ENCODE measurements at places on chromosomes 3 and 15.

GRCh38 chr3:185316740-185317412, 46.1 kb upstream of the MAP3K13 start:
- DNase-seq = no peak

- DNase-seq = peak; percentile 33
These were observed 47.4 kb downstream of the CLSTN2 start for GRCh38 chr3:139982404-139982803.

- no peak for DNase-seq
These were observed 7.4 kb downstream of the SLC38A3 start for GRCh38 chr3:50212502-50212901.

DNA sequence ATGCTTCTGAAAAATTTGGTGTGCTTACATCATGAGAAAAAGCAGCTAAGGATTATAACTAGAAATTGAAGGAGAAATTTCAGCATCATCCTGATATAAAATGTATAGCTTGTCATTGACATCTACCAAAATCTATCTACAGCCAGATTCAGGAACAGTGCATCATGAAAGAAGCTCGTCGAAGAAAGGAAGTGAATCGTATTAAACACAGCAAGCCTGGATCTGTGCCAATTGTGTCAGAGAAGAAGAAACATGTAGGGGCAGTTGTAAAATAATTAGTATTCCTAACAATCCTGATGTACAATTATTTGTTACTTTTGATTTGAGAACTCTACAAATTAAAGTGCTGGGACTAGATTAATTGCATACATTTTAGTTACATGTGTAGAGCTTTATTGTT, 37.2 kb downstream of the AP4E1 start:
- DNase-seq = no peak

- DNase-seq = no peak
These were observed 53.0 kb downstream of the ARHGEF3 start for GRCh38 chr3:56748663-56749231.

GRCh38 chr15:75029378-75030022, 6.1 kb downstream of the PPCDC start:
- DNase-seq = peak; percentile 5

GRCh38 chr15:69629631-69630161, 177.1 kb downstream of the RPLP1 start:
- no peak for DNase-seq

GRCh38 chr15:41499109-41499851, 5.6 kb downstream of the ITPKA start:
- no peak for DNase-seq

DNA sequence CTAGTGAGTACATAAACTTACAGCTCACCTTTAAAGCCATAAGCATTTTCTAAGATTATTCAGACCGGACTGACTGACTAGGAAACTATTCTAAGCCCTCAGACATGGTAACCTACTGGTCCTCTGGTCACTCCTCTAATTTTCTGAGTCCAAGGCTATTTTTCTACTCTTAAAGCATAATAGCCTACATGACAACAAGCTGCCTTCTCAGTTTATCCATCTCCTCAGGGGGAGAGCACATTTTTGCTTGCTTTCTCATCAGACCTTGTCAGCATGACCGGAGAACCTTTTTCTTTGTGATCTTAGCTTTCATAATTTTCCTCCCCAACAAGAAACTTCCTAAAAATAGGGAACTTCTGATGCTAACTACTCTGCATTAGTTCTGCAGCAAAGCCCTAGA, 38.4 kb downstream of the UBP1 start:
- DNase-seq = no peak

DNA sequence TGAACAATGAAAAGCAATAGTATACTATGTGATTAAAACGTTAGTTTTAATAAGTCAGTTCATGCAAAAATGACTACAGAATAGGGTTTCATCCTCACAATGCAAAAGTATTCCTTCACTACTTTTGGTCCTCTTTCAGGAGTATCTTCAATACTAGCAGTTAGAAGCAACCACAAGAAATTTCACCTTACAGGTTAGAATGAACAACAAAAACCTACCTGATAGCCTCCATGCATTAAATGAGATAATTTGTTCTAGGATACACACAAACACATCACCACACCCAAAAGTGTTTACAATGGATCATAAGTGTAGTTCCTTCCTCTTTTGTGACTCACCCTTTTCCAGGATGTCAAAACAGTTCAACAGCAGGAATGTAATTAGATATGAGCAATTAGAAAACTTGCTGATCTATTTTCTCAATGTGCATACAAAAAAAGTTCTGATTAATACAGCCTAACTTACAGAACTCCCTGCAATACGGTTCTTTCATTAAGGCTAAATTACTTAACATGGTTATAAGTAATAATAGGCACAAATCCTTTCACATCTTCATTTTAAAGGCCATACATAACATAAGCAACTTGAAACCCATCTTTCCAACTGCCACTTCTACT, 21.6 kb downstream of the UACA start:
- no peak for DNase-seq

GRCh38 chr15:92655178-92655995, at the start of gene FAM174B:
FAM174B (minus strand) TSS chr15:92655775.
- peak; percentile 47 for DNase-seq

DNA sequence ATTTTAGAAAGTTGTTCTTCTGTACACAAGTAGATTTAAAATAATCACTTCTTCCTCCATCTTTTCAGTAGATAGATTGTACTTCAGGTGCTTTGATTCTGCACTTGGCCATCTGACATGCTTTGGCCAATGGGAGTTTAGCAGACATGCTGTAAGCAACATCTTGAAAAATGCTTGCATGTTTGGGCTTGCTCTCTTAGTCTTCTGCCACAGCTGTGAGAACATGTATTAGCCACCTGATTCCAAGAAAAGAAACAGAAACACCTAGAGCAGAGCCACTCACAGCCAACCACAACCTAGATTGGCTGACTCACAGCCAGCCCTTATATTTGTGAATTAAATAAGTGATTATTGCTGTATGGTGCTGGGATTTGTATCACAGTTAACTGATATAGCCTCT, 70.2 kb upstream of the GADL1 start:
- no peak for DNase-seq

DNA sequence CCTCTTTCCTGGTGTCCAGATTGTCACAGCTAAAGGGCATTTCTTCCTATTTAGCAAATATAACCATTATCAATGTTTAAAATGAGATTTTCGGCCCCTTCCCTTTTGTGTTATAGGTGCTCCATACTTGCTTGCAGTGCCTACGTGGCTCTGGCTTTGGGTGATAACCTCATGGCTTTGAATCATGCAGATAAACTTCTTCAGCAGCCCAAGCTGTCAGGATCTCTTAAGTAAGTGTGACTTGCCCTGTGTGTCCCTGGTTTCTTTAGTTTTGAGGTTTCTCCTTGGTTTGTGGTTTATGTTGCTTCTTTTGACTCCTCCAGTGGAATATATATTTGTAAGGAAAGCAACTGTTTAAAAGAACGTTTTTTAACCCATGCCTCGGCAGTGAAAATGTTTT, 58.5 kb upstream of the TRIM71 start:
- no peak for DNase-seq

DNA sequence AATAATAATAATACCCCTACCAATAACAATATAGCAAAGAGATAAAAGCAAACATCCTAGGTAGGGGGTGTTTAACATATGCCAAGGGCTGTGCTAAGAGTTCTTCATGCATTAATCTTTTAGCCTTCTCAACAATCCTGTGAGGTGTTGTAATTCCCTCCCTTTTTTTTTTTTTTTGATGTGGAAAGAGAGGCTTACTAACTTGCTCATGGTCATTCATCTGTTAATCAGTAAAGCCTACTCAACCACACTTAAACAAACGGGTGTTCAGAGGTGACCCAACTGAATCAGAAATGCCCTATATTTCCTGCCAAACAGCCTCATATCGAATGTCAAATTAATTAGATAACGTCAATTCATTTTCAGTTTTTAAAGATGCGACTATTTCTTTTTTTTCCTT, 232.1 kb downstream of the CTNNB1 start:
- no peak for DNase-seq

- DNase-seq = no peak
These were observed 53.7 kb downstream of the CGGBP1 start for GRCh38 chr3:88005066-88005465.

- DNase-seq = peak; percentile 60
These were observed 1.6 kb upstream of the PPM1L start for GRCh38 chr3:160754371-160754854.

GRCh38 chr3:172391592-172392302, 56.5 kb downstream of the GHSR start:
- DNase-seq = no peak

DNA sequence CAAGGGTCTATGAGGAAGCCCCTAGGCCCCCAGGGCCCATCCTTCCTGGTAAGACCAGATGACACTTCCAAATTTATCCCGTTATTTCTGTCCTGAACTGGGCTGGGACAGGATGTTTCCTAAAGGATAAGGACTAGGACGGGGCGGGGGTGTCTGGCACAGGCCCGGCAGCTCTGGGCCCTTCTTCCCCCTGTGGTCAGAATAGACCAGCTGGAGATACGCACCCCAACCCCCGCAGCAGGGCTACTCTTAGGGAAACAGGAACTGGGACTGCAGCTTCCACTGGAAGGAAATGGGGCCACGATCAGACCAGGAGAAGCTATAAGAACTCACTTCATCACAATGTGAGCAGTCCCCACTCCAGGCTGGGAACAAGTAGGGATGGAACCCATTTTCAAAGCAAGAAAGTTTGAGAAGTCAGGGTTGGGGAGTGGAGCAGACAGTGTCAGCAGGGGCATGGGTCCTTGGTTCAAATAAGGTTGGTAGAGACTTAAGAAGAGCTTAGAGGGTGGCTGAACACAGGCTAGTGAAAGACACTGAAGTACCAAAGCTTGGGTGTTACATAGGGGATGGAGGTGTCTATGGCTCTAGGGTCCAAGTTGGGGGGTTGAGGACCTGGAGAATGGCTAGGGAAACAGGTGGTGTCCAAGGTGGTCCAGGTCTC, 1.1 kb downstream of the NCKIPSD start:
- DNase-seq = no peak

DNA sequence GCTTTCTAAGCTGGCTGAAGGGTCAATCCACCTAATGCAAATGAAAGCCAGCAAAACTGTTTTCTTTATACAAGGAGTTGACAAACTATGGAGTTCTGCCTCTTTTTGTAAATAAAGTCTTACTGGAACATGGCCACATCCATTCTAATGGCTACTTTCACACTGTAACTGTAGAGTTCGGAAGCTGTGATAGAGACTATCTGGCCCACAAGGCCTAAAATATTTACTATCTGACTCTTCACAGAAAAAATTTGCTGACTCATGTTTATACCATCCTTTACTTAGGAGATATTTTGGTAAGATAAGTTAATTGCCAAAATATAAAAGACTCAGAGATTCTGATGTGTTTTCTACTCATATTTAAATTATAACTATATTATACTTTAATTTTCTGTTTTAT, 93.7 kb upstream of the GK5 start:
- no peak for DNase-seq

GRCh38 chr15:67820992-67821783, 4.1 kb upstream of the SKOR1 start:
- no peak for DNase-seq

DNA sequence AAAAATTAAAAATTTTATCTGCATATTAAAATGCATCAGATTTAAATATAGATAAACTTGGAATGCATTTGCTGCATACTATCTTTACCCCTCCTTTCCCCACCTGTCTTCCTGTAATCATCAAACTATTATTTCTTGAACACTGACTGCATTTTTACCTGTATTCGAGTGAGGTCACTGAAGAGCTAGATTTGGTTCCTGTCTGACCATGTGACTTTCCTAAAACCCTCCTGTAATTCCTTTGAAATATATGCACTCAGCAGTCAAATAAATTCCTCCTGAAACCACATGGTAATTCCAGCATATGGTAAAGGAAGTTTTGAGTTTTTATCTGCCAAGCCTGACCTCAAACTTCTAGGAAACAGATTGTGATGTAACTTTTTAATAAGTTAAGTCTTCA, 445.6 kb upstream of the FRG2C start:
- DNase-seq = no peak

- DNase-seq = no peak
These were observed 54.6 kb downstream of the MCCC1 start for GRCh38 chr3:183044547-183045229.

GRCh38 chr3:198051836-198052235, 91.8 kb downstream of the LMLN start:
- DNase-seq = no peak

DNA sequence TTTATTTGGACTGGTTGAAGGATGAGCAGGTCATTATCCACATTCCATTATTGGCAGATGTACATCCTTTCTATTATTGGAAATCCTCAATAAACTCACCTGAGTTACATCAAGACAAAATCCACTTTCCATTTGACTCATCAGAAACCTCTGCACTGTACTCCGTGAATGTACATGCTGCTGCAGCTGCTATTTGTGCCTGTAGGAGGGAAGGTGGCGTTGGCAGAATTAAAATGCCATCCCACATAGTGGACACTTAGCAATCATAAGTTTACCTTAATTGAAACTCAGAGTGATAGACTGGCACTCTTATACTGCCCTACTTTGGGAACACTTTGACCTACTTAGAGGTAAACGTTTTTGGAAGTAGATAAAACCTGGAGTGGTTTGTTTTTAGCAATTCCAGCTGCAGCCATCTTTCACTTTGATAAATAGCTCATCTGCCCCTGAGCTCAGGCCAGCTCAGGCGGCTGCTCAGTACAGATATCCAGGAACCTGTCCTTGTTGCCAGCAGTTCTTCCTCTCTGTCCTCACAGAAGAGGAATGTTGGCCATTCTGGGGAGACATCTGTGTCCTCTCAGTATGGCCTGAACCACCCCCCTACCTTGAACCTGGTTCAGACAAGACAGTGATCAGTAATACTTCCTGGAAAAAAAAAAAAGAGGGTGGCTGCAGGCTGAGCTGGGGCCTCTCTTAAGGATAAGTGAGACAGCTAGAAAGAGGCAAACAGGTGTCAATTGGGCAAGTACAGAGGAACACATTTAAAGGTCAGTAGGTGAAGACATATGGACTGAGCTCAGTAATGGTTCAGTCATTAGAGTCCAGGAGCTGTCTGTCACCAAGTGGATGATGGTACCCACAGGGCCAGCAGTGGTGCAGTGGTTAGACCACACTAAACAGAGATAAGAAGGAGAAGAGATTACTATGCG, 153.4 kb upstream of the UMPS start:
- no peak for DNase-seq

DNA sequence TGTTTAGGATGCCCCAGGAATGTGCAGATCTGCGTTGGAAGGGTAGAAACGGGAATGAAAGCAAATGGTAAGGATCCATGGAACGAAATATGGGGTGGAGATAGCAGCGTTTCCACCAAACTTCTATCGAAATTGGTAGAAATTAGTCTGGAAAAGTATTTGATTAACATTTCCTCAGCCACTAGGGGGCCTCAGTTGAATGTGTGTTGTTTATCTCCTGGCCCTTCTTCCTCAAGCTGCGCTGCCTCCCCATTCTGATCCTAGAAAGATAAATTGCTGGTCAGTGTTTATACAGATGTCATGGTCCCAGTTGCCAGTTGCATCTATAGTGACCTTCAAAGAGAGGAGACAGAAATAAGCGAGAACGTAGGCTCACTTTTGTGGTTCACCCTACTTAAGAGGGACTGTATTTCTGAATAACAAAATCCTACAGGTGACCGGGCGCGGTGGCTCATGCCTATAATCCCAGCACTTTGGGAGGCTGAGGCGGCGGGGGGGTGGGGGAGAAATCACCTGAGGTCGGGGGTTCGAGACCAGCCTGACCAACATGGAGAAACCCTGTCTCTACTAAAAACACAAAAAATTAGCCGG, 457.1 kb downstream of the SQOR start:
- DNase-seq = no peak

All from NCI-H1105 (cell line).